ENCODE measurements at places on chromosomes 7 and 10. TPM values are rescaled to one million over a fixed set of nuclear protein-coding genes. Genes with fewer than 3 reads are reported as not detected.

- DNase-seq: no peak
These were observed 102.1 kb upstream of the MDFIC start for GRCh38 chr7:114819616-114820362.

DNA sequence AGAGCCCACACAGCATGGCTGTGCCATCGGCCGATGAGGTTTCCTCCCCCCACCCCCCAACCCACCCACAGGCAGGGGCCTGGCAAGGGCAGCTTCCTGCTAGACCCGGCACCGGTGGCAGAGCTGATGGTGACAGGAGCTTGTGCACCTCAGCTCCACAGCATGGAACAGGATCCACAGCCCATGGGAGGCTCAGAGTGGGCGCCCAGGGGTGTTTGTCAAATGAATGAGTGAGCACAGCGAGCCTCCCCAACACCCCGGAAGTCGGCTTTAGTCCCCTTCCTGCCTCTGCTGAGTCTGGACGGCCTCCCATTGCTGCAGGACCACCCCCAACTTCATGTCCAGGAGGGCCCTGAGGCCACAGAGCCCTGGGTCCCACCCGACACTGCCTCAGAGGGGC is 68.9 kb downstream of the PDGFA start:
- no peak for DNase-seq

DNA sequence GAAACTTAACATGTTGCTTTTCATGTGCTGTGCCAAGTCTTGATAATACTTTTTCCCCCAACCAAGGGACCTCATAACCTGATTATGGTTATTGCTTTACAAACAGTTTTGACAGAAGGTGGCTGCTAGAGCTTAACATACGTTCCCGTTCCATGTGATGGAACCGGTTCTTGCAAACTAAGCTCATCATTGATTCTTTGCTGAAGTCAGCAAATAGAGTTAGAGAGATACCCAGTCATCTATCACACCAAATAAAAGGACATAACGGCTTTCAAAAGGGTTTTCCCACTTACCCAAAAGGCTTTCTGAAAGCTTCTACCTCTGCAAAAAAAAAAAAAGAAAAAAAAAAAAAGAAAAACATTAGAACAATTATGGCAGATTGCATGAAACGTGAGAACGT is 230.3 kb upstream of the MDFIC start:
- no peak for DNase-seq

DNA sequence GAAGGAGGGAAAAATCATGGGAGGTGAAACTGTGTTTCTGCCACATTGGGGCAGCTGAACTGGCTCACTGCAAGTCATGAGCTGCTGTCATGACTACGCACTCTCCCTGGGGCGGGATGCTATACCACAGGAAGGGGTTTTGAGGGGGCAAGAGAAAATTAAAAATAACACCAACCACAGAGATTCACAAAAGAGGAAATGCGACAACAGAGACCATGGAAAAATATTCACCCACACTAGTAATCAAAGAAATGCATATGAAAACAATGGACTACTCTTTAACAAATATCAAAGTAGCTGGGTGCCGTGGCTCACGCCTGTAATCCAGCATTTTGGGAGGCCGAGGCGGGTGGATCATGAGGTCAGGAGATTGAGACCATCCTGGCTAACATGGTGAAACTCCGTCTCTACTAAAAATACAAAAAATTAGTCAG is 65.2 kb upstream of the TM9SF3 start:
- no peak for DNase-seq

DNA sequence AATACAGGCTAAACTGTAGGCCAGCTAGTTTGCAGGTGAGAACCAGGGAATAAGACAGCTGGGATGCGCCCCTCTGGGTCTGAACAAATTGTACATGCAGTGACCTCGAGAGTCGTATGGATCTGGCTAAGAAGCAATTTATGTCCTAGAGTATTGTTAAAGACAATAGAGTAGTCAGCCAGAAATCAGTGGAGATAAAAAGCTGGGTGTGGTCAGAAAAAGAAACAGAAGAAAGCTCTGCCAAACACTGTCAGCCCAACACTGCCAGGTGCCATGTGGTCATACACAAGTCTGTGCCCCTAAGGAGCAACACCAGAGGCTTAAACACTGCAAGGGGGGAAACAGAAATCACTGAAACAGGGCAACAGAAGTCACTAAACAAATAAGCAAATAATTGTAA is 62.2 kb downstream of the CNOT4 start:
- no peak for DNase-seq

DNA sequence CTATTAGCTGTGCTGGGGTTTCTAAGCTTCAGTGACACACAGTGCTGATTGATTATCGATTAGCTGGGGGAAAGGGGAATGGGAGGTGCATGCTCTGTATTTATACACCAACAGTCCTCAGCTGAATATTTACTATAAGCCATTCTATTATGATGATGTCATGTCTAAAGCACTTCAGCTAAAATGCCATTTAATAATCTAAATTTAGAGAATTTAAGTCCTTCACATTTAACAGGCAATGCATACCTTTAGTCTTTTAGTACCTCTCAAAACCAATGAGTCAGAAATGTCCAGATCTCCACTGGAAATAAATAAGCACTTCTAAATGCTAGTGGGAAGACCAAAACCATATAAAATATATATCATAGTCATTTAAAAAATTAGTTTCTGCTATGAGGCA is 24.6 kb downstream of the RPP38 start:
- DNase-seq: no peak

TCAF2 gene
- total RNA-seq: 0.03 TPM

SLC39A12 gene
- 0.22 TPM for total RNA-seq

MCM10 gene
- 44.5 TPM for total RNA-seq

EVX1 gene
- not detected for total RNA-seq

CEP41 gene
- 16.5 TPM for total RNA-seq

CHAT gene
- not detected for total RNA-seq
